HCT116 (cell line): ENCODE measurements at places on chromosomes 7 and 10. TPM values are rescaled to one million over a fixed set of nuclear protein-coding genes. Genes with fewer than 3 reads are reported as not detected.

PIK3CG gene
- 0.05 TPM for total RNA-seq

SPDYE18 gene
- total RNA-seq = 0.37 TPM

- no peaks in the 10 kb centered on the region for H3K27me3 ChIP-seq
- no peaks in the 10 kb centered on the region for H3K4me1 ChIP-seq
Observed at GRCh38 chr7:112084520-112084971, 121.7 kb downstream of the DOCK4 start.

DNA sequence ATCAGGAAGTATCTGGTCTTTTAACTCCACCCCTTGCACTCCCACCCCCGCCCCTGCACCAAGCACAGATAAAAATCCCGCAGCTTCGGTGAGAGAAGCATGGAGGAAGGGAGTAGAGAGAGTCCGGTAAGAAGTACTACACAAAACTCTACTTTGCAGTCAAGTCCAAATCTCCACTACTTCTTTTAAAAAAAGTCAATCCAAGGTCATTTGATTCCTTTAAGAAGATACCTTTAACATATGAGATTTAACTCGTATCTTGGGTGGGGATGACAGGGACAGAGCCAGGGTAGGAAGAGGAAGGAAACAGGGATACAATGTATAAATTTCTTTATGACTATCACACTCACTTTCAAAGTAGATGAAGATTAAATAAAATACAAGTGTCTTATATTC, 132.1 kb downstream of the NRBF2 start:
- H3K4me3 ChIP-seq = peak overlapping the region; percentile 65
- H3K27ac ChIP-seq = peak overlapping the region; percentile 38; the same call in 1 of the 2 replicates
- peaks cover 5% of the 10 kb centered on the region; the same call in 1 of the 2 replicates for H3K36me3 ChIP-seq

- no peak for DNase-seq
- no peak overlapping the region for H3K27ac ChIP-seq
- no peak overlapping the region for H3K4me3 ChIP-seq
- no peaks in the 10 kb centered on the region for H3K27me3 ChIP-seq
- no peaks in the 10 kb centered on the region for H3K36me3 ChIP-seq
Observed at GRCh38 chr10:95516774-95517373, 44.3 kb downstream of the SORBS1 start.

DNA sequence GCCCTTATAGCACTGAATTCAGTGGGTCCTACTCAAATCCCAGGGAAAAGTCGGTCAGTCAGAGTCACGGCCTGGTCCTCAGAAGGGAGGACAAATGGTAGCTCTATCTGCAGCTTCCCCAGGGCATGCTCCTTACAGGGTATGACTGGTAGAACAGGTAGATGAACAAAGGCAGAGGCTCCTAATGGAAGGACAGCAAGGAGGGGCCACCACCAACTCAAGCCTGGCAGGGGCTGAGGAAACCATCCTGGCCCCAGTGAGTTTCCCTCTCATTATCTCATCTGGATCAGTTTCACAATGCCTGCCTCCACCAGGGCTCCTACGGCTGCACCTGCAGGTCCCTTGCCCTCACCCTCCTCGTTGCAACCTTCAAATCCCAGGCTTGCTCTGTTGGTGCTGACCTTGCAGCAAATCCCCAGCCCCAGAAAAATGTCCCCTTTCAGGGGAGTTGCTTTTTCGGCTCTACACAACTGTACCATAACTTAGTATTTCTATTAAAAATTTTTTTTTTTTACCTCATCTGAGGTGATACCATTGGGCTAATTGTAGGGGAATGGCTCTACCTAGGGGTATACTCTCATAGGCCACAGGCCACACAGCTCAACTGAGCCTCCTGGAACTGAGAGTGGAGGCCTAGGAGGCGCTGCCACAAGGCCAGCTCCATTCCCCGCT, 2.4 kb upstream of the MYO1G start:
- H3K27me3 ChIP-seq = no peaks in the 10 kb centered on the region
- DNase-seq = no peak
- H3K36me3 ChIP-seq = peaks cover 25% of the 10 kb centered on the region

DNA sequence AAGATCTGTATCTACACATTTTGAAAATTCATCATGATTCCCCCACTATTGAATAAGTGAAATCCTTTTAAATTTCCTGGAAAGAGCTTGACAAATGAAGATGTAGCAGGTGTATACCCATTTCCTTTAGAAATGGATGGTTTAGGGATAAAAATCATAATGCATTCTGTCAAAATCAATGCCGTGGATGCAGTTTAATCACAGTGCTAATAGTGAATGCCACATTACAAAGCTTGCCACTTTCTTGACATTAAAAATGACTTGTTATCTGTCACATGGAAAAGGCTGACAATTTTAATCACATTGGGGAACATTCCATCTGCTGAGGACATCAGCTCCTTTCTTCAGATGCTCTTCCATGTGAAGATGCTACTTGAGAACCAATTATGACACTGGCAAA, 229.6 kb downstream of the GPAM start:
- no peaks in the 10 kb centered on the region for H3K36me3 ChIP-seq
- no peak overlapping the region for H3K4me3 ChIP-seq
- H3K4me1 ChIP-seq = no peaks in the 10 kb centered on the region
- no peak for DNase-seq

DNA sequence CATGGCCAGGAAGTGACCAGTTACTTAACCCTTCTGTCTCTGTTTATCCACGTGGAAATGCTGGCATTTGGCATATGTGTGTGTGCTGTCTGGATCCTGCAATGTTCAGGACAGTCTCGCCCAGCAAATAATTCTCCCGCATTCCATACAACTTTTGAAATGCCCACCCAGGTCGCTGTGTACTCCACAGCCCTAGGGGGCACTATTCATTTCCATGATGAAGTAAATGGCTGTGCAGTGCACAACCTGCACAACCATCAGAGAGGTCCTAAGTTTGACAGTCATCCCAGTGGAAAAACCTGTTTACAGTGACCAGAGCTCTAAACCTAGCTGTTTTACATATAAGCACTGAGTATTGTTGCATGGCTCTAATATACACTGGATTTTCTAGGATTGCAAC, 38.1 kb downstream of the ZNF503 start:
- DNase-seq = no peak
- H3K27me3 ChIP-seq = no peaks in the 10 kb centered on the region
- no peak overlapping the region for H3K27ac ChIP-seq
- H3K4me1 ChIP-seq = peaks cover 10% of the 10 kb centered on the region
- H3K36me3 ChIP-seq = no peaks in the 10 kb centered on the region

- H3K4me3 ChIP-seq = no peak overlapping the region
- no peaks in the 10 kb centered on the region for H3K4me1 ChIP-seq
- no peak overlapping the region for H3K27ac ChIP-seq
- peak; percentile 1 for DNase-seq
- H3K27me3 ChIP-seq = 0 out of 2 replicates have a peak, but pooled peaks cover 6% of the 10 kb centered on the region
Observed at GRCh38 chr7:41731493-41732435, 28.9 kb upstream of the INHBA start.

DNA sequence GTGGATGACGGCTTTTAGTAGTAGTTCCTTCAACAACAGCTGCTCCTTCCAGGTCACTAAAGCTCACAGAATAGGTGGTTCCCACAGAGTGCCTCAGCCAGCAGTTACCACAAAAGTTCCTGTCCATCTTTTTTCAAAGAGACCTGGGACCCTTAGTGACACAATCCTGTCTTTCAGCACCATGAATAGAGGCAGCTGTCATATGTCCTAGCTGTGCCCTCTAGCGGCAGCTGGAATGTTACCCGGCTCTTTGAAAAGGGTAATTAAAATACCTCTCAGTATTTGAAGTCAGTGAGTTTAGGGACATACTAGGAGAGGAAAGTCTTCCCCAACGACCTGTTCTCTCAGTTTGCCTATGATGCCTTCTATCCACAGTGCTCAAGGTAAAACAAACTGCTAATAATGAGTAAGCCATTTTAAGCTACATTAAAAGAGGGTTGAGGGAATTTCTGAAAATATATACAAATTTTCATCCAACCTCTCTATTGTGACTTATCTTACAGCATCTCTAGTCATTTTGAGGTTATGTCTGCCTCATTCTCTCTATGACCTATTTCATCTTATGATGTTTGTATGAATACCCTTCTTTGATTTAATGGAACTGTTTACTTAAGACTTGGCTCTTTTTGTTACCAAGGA, 290.8 kb downstream of the NXPH1 start:
- no peak for DNase-seq
- H3K4me1 ChIP-seq = no peaks in the 10 kb centered on the region
- no peak overlapping the region for H3K27ac ChIP-seq
- H3K36me3 ChIP-seq = no peaks in the 10 kb centered on the region
- no peak overlapping the region for H3K4me3 ChIP-seq

DNA sequence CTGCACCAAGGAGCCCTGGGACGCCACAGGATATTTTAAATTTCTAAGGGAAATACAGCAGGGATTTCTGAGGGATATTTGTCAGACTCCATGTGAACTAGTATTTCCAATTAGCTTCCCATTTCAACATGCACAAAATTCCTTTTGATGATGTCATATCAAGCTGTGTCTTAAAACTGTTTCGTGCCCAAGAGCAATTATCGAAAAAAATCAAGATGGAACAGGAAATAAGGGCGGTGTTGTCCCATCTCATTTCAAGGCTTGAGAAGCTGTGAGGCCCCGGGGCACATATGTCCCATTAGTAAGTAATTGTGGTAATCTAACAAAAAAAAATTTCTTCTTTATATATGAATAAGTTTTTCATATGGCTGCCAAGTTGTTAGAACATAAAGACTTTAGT, 47.4 kb downstream of the PPP1R17 start:
- H3K27ac ChIP-seq = no peak overlapping the region
- no peak for DNase-seq
- peaks cover 6% of the 10 kb centered on the region; the same call in 1 of the 2 replicates for H3K27me3 ChIP-seq
- H3K4me1 ChIP-seq = no peaks in the 10 kb centered on the region
